ENCODE measurements at places on chromosomes 11 and 22.

- DNase-seq = no peak
Measured at GRCh38 chr11:15473954-15474837, 359.5 kb downstream of the INSC start.

- DNase-seq = no peak
Measured at GRCh38 chr11:74776546-74776945, 27.9 kb downstream of the RNF169 start.

DNA sequence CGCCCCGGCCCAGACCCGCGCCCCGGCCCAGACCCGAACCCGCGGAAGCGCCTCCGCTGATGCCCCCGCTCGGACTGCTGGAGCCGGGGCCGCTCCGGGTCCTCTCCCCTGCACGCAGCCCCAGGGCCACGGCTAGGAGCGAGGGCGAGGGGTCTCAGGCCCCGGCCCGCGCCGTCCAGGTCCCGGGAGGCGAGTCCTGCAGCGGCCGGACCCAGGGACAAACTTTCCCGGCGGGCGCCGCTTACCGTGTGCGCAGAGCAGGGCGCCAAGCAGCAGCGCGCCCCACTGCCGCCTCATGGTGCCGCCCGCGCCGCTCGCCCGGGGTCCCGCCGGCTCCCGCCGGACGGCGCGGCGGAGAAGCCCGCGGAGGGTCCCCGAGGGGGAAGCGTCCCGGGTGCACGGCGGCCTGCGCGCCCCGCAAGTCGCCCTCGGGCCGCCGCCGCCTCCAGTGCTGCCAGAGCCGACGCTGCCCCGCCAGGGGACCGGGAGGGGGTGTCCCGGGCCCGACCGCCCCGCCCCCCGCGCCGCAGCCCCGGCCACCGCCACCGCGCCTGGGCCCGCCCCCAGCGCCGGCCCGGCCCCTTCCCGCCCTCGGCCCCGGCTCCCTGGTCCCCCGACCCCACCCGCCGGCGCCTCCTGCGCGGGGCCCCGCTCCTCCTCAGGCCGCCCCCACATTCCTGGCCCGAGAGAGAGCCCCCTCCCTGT is at the start of gene LRP4:
Gene LRP4 (minus strand): TSS at position 468 of the 705 bp plus-strand sequence. CDS start 171 bp downstream, at position 297.
- peak; percentile 13 for DNase-seq

DNA sequence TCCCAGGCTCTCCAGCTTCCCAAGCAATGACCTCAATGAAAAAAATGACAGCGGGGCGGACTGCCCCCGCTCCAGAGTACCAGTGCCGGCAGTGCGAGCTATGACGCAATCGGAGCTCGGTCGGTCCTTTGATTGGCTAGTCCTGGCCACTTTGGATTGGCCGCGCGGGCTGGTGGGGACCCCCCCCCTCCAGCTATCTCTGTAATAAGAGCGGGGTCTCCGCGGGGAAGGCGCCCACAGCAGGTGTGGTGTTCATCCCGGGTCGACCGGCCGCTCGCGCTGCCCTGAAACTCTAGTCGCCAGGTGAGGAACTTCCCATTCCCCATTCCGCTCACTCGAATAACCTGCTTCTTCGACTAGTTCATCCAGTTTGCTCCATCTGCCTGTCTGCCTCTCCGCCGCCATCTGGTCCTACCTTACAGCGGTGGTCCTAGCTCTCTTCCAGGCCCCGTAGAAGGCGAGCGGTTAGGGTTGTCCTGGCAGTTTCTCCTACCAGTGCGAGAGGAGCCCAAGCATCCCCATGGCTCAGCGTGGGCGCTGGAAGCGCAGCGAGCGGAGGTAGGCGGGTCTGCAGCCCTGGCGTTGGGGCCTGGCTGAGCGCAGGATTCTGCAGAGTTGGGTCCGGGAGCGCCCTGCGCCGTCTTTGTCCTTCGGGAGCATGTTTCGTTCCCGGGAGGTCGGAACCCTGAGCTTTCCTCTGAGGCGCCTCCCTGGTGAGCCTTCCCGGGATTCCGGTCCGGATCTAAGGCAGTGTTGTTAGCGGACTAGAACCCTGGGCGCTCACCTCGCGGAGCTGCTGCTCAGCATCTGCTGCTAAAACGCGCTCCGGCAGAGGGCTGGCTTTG is at the start of gene CALCB:
Gene CALCB (plus strand): TSS at position 233 of the 845 bp plus-strand sequence. CDS start 1,126 bp downstream, outside the sequence.
- DNase-seq = no peak

GRCh38 chr22:26364066-26365015 is 64.7 kb upstream of the ASPHD2 start:
- peak; percentile 78 for DNase-seq

- DNase-seq = peak; percentile 50
Measured at GRCh38 chr22:40348025-40348658, 1.8 kb downstream of the ADSL start.

GRCh38 chr22:33780531-33781136 is 139.6 kb downstream of the LARGE1 start:
- DNase-seq = no peak

DNA sequence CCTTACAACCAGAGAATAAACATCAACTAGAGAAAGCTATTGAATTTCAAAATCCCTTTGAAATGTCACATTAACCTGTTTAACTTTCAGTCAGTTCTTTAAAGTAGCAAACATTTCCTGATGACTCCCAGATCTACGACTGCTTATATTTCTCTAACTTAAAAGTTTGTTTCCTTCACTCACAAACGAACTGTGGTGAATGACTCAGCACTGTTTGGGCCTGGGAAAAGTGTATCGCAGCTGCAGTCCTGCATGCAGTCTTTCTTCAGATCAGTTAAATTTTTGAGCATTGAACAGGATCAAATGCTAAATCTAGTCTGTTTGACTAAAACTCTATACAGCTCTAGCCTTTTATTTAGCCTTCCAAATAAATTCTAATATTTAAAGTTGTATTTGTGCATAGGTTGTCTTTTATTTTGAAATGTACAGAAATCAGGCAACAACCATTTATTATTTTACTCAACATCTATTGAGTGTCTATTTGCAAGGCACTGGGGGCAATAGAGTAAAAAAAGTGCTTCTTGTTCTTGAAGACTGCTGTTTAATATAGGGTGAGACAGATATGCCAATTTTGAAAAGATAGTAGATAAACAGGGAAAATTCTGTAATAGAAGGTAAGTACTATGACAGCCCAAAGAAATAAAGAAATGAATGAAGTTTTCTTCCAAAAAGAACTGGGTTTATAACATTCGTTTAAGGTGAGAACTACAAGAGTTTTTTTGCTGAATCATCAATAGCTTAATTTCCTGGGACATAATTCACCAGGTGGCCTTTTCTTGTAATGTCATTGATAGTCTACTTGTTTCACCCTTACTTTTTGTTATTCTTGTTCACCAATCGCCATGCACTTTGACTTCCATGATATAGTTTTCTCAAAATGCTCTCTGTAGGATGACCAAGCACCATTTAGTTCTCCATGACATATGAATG is 235.4 kb downstream of the METTL15 start:
- peak; percentile 76 for DNase-seq

Data from fibroblast of upper back skin (primary cell).